ENCODE measurements at places on chromosomes 6 and 20.

DNA sequence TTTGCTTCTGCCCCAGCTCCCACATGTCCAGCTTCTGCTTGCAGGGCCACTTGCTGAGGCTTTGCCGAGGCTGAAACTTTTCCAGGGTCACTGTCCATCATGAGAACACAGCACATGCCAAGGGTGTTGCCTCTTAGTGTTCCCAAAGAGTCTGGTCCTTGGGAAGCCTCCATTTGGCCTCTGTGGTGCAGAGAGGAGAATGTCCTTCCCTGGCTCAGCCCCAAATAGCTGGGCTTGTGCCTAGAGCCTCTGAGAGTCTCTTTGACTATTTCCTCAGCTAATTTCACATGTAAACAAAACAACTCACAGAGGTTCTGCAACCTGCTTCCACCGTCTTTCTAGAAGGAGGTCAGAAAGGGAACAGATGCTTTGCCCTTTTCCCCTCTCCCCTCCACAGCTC lies 40.4 kb upstream of the RAB23 start:
- DNase-seq, result no peak

DNA sequence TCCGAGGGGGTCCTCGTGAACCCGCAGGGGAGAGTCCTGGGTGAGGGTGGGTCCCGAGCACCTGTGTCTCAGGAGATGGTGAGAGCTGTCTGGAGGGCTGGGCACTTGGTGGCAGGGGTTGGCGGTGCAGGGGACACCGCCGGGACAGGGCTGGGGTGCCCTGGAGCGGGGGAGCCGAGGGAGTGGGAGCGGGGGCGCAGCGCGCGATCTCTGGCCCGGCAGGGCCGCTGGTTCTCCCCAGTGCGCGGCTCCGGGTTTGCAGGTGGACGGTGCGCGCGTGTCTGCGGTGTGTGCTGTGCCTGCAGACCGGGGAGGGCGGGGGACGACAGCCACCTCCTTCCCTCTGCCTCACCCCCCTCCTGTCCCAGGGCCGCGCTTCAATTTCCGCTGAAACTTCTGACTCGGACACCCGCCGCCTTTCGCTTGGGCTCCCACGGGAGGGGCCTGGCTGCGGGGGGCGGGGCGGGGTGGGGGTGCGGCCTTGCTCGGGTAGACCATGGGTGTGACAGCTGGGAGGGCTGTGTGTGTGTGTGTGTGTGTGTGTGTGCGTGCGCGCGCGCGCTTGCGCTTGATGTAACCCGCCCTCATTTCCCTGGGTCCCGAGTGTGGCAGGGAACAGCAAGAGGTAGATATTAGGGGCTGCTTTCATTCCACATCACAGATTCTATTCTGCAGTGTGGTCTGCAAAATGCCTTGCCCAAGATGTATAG lies 1.2 kb downstream of the TRIB3 start:
- no peak for DNase-seq

GRCh38 chr6:135738636-135739035 lies 112.9 kb upstream of the PDE7B start:
- no peak for DNase-seq

DNA sequence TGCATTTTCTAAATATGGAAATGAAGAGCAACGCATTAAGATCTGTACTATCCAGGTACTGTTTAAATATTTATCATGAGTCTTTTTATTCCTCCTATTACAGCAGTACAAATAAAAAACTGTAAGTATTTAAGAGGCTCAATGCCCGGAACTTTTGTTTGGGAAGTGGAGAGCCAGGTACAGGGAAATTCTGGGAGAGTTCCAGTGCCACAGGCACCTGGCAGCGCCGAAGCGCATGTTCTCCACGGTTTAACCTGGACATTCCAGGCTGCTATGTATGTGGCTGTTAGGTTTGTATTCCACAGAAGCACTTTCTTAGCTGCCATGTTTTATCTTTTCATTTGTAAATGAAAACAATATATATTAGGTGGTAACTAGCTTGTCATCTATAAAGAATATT lies 81.7 kb downstream of the PREP start:
- DNase-seq, result no peak

GRCh38 chr6:159788753-159789376 lies 537 bp downstream of the TCP1 start:
- DNase-seq, result no peak

DNA sequence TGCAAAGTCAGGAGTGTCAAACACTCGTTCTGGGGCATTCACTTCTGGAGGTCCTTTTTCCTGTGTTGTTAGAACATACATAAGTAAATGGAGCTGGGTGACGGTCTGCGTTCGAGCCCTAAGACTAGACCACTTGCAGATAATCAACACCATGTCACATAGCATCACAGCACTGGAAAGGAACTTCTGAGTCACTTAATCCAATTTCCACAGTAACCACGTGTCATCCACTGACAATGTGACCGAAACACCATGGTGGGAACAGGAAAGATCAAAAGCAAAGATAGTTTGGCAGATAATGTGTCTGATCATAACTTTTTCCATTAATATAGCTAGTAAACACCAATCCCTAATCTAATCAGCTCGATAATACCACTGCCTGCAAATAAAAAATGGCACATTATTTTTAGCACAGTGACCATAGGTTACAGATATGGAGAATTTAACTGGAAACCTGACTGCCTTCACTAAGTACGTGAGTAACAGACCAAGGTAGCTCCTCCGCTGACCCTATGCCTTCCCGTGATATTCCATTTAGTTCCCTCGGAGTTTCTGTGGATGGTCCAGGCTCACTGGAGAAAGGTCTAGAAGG lies 34.8 kb downstream of the WRNIP1 start:
- no peak for DNase-seq

- peak; percentile 81 for DNase-seq
Observed at GRCh38 chr6:79421707-79422484, 115.3 kb downstream of the LCA5 start.

DNA sequence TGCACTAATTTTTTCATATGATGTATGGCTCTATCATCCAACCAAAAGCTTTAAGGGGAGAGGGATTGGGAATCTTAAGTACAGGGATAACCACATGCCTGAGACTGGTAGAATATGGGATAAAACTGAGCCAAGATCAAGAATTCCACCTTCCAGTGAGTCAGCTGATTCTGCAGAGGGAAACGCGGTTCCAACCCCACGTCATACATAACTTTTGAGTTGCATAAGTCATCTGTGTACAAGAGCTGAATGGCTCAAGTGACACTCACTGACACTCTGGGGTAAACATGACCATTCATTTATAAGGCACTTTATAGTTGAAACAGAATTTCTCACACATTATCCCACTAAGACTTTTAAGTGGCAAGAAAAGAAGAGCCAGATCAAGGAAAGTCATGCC lies 16.4 kb downstream of the TRIM27 start:
- DNase-seq, result no peak

- no peak for DNase-seq
Observed at GRCh38 chr6:26275663-26276062, 89.3 kb upstream of the BTN3A2 start.

DNA sequence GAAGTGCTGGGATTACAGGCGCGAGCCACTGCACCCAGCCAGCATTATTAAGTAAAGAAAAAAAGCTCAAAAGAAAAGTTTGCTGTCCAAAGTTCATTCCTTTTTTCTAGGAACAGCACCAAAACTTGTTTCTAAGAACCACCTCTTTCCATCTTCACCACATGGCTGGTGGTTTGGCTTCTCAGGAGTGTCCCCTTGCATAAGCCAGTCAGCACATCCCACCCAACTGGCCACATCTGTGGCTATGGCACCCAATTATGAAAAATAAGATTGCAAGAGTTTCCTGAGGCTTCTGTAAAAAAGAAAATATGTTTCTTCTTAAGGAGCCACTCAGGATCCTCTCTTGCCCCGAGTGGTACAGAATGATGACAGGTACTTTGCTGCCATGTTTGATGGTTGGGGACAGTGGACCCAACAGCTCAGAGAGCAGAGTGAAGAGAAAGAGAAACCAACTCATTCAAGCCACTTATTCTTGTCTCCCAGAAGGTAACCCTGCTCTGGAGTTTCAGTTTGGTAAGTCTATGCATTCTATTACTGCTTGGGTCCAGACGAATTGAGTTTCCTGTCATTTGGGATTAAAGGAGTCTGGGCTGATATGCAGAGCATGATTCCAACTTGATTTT lies 65.3 kb downstream of the PSMB1 start:
- DNase-seq, result no peak

- no peak for DNase-seq
Observed at GRCh38 chr6:19841181-19841580, 4.0 kb downstream of the ID4 start.

DNA sequence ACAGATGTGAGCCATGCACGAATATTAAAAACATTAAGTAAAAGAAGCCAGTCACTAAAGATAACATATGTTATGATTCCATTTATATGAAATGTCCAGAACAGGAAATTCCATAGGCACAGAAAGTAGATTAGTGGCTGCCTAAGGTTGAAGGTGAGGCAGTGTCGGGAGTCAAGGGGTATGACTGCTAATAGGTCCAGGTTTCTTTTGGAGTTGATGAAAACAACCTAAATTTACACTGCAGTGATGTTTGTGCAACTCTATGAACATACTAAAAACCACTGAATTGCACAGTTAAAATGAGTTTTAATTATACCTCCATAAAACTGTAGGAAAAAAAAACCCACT lies 14.4 kb downstream of the SRPK1 start:
- DNase-seq, result no peak

GRCh38 chr6:2718334-2719092 lies 32.2 kb downstream of the MYLK4 start:
- DNase-seq, result no peak

DNA sequence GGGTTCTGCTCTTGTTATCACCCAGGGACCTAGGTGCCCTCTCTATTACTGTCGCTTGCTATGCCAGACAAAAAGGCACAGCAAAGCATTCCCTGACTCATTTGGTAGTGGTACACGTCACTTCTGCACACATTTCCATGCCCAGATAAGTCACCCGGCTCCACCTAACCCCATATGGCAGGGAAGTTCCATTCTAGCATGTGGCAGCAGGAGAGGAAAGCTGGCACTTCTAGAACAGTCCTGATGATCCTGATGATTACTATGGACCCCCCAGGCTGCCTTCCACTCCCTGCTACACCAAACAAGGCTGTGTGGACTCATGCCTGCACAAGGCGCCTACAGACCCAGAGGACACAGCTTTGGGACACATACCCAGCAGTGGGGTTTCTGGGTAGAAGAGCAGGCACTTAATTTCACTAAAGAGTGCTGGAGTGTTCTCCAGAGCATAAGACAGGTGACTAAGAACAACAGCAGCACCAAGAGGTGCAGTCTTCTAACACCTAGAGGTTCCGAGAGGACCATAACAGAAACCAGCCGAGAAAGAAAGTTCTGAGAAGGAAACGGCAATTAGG lies 53.5 kb upstream of the NELFCD start:
- no peak for DNase-seq

- no peak for DNase-seq
Observed at GRCh38 chr20:21513181-21513663, 642 bp downstream of the NKX2-2 start.

DNA sequence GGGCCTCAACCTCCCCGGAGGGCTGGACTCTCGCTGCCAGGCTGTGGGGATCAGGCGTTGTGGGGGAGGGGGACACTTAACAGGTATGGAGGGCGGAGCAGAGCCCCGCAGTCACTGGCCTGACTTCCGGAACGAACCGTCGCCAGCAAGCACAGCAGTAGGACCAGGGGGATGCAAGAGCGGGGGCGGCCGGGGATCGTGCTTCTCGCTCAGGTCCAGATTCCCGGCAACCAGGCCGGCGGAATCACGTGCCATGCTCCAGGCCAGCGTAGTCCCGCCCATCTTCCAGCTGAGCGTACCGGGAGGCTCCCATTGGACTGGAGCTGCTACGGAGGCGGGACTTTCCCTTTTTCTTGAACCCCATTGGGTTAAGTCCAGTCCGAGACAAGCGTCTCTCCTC lies 10.0 kb upstream of the POU5F1 start:
- no peak for DNase-seq

GRCh38 chr6:16217156-16217721 lies 21.1 kb upstream of the GMPR start:
- no peak for DNase-seq

DNA sequence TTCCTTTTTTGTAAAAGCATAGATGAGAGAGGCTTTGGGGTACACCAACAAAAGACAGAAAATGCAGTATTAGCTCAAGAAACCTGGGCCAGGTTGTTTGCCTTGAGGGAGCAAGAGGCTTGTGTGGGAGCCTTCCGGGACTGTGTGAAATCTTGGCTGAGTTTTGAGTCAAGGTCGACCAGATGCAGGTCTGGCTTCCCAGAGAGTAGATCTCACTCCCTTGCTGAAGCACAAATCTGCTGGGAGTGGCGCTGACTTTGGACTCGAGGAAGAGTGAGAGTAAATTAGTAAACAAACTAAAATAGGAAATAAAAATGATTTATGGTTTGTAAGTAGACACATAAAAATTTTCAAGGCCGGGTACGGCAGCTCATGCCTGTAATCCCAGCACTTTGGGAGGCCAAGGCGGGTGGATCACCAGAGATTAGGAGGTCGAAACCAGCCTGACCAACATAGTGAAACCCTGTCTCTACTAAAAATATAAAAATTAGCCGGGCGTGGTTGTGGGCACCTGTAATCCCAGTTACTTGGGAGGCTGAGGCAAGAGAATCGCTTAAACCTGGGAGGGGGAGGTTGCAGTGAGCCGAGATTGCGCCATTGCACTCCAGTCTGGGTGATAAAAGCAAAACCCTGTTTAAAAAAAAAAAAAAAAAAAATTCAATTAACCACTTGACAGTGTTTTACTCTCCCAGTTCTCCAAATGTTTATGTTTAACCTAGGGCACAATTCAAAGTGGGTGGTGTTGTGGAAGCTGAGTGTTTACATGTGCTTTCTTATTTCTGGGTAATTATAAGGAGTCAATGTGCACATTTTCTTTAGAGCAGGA lies 27.7 kb upstream of the EDN1 start:
- no peak for DNase-seq

- DNase-seq, result peak; percentile 50
Observed at GRCh38 chr6:156686301-156686994, 90.7 kb upstream of the ARID1B start.

GRCh38 chr20:53208110-53208832 lies 236.1 kb downstream of the TSHZ2 start:
- no peak for DNase-seq

DNA sequence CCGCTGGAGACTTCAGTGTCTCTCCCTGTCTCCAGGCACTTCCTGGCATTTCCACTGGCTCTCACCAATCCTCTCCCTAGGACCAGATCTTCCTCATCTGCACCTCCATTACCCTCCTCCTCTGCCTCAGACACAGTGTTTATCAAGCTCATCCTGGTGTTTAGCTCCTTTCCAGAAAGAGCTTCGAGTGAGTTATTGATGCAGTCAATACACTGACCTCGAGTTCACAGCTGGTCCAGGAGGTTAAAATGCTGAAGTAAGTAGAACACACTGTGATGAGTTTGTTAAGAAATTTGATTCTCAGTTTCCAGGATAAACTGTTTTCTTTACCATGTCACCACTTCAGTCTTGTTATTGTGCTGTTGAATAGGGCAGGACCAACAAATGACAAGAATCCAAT lies 42.1 kb upstream of the ARMC2 start:
- no peak for DNase-seq

- no peak for DNase-seq
Observed at GRCh38 chr6:45647341-45648261, 269.9 kb upstream of the SUPT3H start.

DNA sequence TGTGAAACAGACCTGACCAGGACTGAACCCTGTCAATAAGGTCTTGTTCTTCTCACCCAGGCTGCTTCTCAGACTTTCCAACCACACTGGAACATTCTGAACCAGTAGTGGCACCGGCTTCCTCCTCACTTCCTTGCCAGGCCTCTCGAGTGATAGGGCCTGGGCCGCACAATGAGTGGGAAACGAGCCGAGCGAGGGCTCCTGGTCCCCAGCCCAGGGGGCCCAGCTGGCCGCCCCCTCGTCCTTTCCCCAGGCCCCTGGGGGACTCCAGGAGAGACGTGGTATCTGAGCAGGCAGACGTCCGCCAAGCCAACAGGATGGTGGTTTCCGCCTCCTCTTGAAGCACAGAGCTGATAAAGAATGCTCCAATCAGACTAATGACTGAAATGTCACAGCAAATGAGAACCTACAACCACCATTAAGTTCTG lies 117.9 kb downstream of the GMDS start:
- DNase-seq, result no peak

Data from NCI-H2081 treated with DMSO at 0.1 percent for 48 hours (cell line).